ENCODE measurements at places on chromosomes 5 and 9.

DNA sequence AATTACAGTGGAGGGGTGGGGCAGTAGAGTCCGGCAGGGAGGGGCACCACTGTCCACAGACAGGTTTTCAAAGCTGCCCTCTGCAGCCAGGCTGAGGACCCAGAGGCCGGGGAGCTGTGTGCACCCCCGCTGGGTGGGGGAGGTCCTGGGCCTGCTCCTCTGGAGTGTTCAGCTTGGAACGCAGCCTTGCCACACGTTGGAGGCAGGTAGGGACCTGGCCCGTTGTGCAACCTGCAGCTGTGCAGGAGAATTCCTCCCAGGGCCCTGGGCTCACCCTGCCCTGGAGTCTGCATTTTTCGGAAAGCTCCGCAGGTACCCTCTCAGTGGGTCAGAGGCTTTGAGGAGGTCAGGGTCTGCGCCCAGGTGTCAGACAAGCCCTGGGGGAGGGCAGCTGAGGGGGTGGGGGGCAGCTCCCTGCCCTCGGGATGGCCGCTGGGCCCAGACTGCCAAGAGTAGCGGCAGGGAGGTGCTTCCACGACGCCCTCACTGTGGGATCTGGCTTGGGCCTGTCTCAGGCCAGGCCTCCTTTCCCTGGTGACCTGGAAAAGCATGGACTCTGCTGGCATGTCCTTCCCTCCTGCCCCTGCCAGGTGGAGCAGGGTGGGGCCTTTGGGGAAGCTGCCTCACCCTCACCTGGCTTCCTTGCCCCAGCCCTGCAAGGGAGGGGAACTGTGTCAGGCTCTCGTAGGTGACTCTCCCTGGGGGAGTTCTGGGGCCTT, 29.5 kb downstream of the RXRA start:
- no peak for DNase-seq

DNA sequence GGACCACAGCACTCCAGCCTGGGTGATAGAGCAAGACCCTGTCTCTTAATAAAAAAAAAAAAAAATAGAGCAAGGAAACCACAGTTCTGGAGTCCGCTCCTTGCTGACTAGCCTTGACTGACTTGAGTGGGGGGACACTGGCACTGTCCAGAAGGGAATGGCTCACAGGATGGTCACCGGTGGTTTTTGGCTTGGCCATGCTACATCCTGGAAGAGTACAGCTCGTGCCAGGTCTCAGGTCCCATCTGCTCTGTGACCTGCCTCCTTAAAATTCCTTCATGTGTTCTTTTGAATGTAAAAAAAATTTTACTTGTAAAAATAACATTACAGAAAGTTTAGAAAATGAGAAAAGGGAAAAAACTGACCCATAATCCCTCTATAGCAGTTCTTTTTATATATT, 5.6 kb downstream of the NANS start:
- DNase-seq, result no peak

- no peak for DNase-seq
These were observed 5.8 kb upstream of the PAIP2 start for GRCh38 chr5:139335811-139336210.

GRCh38 chr5:139245637-139246339, 47.6 kb upstream of the SIL1 start:
- DNase-seq, result no peak

DNA sequence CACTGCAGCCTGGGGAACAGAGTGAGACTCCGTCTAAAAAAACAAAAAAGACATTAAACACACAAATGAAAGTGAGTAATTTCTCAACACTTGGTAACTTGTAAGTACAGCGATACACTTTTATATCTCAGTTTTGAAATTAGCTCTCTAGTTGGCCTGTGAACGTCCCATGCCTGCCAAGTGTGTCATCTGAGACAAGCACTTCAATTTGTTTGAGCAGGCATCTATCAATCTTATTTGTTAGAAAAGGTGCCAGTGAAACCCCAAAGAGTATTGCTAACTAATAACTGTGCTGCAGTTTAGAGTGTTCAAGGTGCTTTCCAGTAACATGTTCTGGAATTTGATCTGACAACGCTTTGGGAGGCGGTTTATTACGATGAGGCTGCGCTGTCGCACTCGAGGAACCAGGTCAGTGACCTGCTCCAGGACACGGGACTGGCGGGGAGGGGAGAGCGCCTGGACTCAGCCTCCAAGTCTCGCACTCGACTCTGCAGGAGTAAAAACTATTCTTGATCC, 1.1 kb upstream of the SPIN1 start:
- no peak for DNase-seq
